Fibroblast of skin of scalp (primary cell): ENCODE measurements at places on chromosomes 12 and 14.

GRCh38 chr12:128810182-128811127, 13.3 kb downstream of the SLC15A4 start:
- peak; percentile 62 for DNase-seq

- DNase-seq = peak; percentile 97
Observed at GRCh38 chr14:61558271-61558670, 137.0 kb upstream of the HIF1A start.

- DNase-seq = no peak
Observed at GRCh38 chr14:106044949-106045596, 518.7 kb downstream of the TMEM121 start.

GRCh38 chr12:132604668-132605441, 5.5 kb downstream of the LRCOL1 start:
- no peak for DNase-seq

- DNase-seq = no peak
Observed at GRCh38 chr12:116532986-116533342, 26.2 kb upstream of the MAP1LC3B2 start.

DNA sequence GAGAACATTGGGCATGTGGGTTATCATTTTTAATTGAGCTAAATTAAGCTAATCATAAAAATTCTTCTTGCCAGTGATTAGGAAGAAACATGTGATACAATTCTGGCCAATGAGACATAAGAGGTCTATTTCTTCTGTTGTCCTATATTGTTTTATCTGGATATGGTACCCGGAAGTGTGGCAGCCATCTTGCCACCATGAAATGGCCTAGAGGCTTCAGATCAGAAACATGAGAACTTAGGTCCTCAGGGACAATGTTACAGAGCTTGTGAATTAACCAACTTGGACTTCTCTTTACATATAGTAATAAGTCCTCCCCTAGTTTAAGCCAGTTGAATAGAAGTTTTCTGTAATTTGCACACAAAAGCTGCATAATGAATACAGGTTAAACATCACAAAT, 30.5 kb downstream of the MBIP start:
- no peak for DNase-seq

DNA sequence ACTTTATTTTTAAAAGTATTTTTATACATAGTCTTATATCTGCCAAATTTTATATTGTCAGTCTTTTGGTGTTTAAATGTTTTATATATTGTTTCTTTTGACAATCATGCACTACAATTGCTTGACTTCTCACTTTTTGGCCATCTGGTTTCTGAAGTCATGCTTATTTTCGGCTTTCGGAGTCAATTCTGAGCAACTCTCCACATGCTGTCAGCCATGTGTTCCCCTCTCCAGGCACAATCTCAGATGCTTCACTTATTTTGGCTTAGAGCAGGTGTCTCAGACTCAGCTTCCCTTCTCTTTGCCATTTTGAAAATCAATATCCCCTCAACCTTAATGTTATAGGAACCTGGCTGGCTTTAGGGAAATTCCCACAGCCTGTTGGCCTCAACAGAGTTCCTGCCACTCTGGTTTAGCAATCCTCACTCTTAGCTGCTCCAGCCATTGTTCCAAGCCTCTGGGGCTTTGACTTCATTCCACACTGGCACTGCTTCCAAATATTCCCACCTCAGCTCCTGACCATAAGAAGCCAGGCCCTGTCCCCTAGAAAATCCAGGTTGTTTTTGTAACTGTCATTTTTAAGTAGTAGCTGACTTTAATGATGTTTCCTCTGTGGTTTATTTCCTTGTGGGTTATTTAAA, 125.5 kb upstream of the FAR2 start:
- no peak for DNase-seq

GRCh38 chr12:112838731-112839130, 47.2 kb downstream of the RPH3A start:
- DNase-seq = no peak

- no peak for DNase-seq
Observed at GRCh38 chr14:91835197-91835919, 32.0 kb downstream of the TC2N start.

DNA sequence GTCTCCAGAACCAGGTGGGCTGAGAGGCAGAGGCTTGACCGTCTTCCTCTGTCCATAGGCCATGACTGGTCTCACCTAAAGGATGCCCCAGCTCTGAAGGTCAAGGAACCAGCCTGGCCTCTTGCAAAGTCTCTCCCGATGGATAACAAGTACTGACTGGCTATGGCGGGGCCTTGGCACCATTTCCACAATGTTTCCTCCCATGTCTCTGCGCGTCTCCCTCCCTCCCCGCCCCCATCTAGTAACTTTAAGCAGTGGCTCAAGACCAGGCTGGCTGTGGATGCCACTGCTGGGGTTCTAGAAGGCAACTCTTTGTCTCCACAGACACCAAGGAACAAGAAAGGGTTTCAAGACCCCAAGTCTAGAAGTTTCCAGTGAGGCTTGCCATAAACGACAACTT, 275.5 kb downstream of the DPF3 start:
- DNase-seq = no peak

DNA sequence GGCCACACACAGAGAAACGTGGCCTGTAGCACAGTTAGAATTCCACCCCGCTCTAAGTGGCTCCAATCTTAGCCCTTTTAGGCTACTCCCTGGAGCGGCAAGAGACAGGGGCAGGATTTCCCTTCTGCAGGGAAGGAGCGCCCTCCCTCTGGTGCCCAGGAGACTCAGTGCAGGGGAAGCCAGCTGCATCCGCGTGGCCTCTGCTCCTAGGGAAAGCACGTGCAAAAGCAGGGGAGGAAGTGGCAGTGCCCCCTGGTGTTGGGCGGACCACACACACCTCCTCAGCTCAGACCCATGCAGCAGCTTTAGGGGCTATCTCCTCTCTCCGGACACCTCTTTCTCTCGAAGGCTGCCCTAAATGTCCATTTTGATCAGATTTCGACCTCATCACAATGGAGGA, 50.0 kb downstream of the SPRING1 start:
- DNase-seq = peak; percentile 46

GRCh38 chr14:37447883-37448391, 147.1 kb downstream of the FOXA1 start:
- no peak for DNase-seq

DNA sequence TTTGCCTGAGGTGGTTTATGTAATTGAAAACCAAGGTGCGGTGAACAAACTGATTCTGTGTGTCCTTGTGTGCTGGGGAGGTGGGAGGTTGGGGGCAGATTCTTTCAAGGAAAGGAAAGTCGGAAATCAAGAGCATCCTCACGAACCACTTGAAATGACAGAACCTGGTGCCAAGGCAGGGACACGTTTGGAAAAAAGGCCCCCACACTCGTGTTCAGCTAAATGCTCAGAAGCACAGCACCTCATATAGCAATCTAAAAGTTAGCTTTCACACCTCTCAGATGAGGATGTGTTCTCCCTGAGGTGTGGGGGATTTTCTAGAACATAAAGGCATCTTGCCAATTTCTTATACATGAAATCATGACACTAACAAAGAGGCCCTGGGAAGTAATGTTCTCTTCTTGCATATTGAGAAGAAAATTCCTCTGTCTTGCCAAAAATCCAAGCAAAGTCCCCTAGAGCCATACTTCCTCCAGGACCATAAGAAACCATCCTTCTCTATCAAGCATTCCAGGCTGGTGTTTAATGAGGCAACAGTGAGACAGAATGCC, 119.6 kb downstream of the PLXNC1 start:
- DNase-seq = peak; percentile 77

DNA sequence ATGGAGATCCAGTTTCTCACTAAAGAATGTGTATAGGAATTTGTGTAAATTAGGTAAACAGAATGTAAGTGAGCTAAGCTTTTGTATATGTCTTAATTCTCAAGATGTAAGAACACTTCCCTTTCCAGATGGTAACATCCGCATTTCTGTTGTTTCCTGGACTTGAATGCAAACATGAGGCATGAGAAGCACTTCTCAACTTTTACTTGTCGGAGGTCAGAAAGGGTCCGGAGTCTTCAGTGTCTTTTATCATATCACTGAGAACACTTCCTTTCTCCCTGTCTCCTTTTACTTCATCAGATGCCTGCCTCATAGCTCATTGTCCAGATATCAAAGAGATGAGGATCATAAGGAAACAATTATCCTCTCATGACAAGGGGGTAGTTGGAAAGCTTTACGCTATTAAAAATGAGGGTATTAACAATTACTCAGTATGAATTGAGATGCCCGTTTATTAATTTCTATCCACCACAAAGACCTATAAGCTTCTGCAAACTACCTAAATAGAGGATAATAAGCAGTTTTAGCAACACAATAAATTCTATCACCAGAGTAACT, 214.1 kb upstream of the FLRT2 start:
- peak; percentile 23 for DNase-seq

DNA sequence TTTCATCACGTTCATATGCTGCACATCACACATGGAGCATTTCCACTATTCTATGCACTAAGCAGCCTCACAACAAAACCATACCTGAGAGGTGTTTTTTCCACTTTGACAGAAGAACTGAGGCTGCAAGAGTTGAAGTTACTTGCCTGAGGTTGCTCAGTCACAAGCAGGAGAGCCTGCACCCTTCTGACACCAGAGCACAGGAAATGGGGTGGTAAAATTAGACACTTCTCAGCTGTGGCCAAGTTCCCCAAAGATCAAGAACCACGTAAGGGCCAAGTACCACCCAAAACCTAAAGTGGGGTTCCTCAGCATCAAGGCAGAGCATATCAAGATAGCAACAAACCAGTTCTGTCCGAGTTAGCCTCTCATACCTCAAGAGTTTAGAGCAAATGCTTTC, 185.8 kb downstream of the CAPZA3 start:
- no peak for DNase-seq

GRCh38 chr14:31336646-31337045, 83.7 kb downstream of the HEATR5A start:
- DNase-seq = peak; percentile 14

DNA sequence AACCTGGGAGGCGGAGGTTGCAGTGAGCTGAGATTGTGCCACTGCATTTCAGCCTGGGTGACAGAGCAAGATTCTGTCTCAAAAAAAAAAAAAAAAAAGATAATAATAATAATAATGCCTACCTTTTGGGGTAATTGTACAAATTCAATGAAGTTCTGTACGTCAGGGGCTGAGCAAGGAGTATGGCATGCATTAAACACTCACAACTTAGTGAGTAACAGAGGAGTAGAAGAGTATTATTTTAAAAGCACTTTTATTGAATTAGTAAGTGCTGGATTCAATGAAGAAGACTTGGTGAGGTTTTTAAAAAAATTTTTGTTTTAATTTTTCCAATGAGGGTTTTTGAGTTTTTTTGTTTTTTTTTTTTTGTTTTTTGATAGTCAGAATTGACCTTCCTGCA, 783.6 kb upstream of the TBX3 start:
- no peak for DNase-seq

DNA sequence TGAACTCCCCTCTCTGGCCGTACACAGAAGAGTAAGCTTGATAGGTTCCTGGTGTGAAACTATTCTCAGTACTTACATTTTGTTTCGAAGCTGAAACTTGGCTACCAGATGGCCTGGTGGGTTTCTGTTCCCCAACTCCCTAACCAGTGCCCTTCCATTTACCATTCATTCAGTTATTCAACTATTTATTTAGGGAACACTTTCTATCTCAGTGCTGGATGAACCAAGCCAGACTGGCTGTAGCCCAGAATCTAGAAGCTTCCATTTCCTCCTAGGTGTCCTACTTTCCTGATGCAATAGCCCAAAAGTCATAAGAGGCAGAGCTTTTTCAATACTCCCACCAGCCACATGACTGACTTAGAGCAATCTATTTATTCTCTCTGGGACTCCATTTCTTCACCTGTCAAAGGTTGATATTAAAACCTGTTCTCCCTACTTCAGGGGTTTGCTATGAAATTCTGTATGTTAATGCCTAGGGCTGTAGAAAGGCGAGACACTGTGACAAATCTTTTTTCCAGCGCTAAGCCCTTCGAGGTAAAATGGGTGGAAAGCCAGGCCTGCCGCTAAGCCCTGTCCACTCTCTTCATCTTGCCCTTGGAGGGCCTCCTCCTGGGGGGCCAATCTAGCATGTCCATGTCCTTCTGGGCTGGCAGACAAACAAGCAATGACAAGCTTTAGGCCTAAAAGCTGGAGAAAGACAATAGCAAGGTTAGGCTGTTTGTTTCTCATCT, 8.1 kb upstream of the IRF2BPL start:
- no peak for DNase-seq
